ENCODE measurements at places on chromosomes 6 and 20.

- no peak for DNase-seq
These were observed 25.4 kb downstream of the NDRG3 start for GRCh38 chr20:36720510-36720909.

- no peak for DNase-seq
These were observed 22.2 kb downstream of the AHI1 start for GRCh38 chr6:135475292-135475886.

- no peak for DNase-seq
These were observed 51.2 kb downstream of the CFAP61 start for GRCh38 chr20:20103486-20103885.

- no peak for DNase-seq
These were observed 145.2 kb upstream of the CITED2 start for GRCh38 chr6:139519571-139520031.

GRCh38 chr6:37625591-37626374 lies 71.9 kb downstream of the MDGA1 start:
- no peak for DNase-seq

GRCh38 chr6:108228416-108228815 lies 32.4 kb downstream of the SNX3 start:
- DNase-seq = no peak

DNA sequence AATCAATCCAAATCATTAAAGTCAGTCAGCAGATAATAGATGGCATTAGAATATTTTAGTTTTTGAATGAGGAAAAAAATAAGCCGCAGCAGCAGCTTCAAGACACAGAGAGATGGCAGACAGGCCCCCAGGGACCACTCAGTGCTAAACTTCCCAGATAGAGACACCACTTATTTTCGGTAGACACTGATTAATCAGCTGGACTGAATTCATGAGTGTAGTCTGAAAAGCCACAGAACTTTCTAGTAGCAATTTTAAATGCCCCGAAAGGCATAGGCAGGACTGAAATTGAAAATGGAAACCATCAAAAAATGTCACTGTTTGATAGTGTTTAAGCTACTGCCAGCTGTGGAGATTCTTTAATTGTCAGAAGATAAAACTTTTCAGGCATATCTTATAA lies 3.1 kb upstream of the CLDN20 start:
- no peak for DNase-seq

DNA sequence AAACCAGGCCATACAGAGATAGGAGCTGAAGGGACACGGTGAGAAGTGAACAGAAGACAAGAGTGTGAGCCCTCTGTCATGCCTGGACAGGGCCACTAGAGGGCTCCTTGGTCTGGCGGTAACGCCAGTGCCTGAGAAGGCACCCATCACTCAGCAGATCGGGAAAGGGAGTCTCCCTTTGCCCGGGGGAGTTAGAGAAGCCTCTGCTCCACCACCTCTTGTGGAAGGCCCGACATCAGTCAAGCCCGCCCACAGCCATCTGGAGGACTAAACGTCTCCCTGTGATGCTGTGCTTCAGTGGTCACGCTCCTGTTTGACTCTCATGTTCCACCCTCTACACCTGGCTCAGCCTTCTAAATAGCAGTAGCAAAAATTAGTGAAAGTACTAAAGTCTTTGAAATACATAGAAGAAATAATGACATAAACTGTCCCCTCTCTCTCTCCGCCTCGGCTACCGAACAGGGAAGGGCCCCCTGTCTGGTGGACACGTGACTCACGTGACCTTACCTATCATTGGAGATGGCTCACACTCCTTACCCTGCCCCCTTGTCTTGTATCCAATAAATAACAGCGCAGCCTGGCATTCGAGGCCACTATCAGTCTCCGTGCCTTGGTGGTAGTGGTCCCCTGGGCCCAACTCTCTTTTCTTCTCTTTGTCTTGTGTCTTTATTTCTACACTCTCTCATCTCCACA lies 66.7 kb downstream of the RPP21 start:
- no peak for DNase-seq

DNA sequence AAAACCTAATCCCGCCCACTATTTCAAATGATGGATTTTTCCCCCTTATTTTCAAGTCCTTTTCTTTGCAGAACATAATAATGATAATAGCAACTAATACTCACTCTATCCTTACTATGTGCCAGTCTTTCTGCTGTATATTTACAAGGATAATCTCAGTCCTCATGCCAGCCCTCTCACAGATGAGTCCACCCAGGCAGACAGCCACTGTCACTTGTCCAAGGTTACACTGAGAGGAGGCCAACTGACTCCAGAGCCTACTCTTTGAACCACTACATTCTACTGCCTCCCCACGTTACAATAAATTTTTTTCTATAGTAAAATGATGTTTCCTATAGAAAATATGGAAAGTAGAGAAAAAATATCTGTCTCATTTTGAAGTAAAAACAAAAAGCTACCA lies 30.9 kb downstream of the ELOVL5 start:
- no peak for DNase-seq

DNA sequence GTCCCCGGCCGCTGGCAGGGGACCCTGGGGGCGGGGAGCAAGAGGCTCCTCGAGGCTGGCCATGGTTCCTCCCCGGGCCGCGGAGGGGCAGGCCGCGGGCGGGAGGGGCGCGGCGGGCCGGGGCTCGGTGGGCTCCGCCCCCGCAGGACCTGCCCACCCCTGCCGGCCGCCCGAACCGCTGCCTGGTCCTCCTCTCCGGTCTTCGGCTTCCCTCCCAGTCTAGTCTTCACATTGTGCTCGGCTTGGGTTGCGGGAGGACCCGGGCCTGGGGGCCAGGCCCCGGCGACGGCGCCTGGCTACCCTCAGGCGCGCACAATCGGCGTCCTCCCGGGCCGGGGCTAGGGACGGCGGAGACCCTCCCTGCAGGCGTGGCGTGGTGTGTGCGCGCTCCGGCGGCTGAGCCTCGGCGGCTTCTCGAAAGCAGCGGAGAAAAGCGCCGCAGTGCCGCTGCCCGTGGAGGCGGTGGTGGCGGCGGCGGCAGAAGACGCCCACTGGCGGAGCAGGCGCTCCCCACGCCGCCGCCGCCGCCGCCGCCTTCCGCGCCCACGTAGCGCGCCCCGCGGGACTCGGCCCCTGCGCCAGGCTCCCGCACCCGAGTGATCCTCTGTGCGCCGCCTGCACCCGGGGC lies at the start of gene PDE10A:
Gene PDE10A, minus strand, starts transcription at position 493 of the 628 bp plus-strand sequence. Its CDS starts 430 bp downstream, at position 63.
- no peak for DNase-seq

GRCh38 chr6:166204852-166205650 lies 37.4 kb upstream of the TBXT start:
- DNase-seq = no peak

GRCh38 chr6:169881398-169881797 lies 130.0 kb downstream of the ERMARD start:
- no peak for DNase-seq
